ENCODE measurements at places on chromosomes 3 and 15. TPM values are rescaled to one million over a fixed set of nuclear protein-coding genes. Genes with fewer than 3 reads are reported as not detected.
A peak's percentile ranks its signal among the peaks of the same experiment; 100 is the strongest.

The CKMT1B gene
- total RNA-seq = not detected

The MAGEL2 gene
- total RNA-seq = under 0.01 TPM

GRCh38 chr3:24264748-24265158, 229.9 kb downstream of the THRB start:
- DNase-seq = peak; percentile 32

DNA sequence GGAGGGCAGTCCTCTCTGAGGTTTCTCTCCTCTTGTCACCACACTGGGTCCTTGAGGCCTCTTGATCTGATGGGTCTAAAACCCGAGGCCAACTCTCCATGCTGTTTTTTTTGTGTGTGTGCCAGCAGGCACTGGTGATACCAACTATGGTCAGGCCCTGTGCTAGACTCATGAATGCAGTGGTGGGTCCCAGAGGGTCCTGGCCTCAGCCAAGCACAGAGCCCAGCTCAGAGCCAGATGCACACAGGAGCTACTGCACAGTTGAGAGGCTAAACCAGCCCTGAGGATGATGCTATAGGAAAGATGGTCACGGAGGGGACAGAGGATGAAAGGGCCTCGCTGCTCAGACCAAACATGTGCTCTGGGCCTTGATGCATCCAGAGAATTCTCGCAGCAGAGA, 33.5 kb downstream of the RAB6B start:
- DNase-seq = no peak

- no peak for DNase-seq
Measured at GRCh38 chr3:86748015-86748414, 242.9 kb downstream of the VGLL3 start.

- no peak for DNase-seq
Measured at GRCh38 chr3:117433427-117433826, 723.8 kb downstream of the TUSC7 start.

DNA sequence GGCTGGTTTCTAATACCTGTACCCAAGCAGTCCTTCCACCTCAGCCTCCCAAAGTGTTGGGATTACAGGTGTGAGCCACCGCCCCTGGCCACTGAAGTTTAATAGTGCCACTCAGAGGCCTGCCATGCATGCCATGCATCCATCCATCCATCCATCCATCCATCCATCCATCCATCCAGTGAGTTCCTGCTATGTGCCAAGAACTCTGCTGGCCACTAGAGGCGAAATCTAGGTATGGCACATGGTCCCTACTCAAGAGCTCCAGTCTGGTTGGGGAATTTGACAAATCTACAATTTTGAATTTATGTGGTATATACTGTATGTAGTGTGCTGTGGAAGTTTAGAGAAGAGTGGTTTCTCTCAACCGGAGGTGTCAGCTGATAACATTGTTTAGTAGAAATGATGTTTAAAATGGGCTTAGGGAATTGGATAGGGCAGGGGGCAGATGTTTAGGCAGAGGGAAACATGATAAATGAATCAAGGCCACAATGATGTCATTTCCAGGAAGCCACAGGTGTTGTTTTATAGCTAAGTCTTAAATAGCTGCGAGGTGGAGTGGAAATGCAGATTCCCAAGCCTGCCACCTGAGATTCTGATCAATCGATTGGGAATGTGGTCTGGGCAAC, 384.4 kb upstream of the C2CD4B start:
- DNase-seq = peak; percentile 33

DNA sequence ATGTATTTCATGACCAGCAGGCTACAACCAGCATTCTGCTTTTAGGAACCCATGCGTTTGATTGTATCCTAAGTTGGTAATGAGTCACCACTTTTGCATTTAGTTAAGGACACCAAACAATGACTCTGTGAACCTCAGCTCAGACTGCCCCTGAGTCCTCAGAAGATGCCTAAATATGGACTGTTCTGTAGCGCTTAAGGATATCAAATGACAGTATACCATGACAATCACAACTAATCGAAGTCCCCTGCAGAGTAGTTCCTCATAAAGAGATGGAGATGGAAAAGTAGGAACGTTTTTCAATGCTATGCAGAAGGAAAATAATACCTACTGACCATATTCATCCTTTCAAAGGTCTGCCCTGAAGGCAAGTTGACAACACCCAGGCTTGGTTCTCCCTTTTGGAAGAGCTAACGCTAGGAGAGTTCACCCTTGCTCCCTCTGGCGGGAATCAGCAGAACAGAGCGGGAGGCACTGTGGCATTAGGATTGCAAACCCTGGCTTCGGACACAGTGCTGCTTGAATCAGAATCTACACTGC, 508.6 kb downstream of the FHIT start:
- DNase-seq = peak; percentile 47

- peak; percentile 98 for DNase-seq
Measured at GRCh38 chr3:64460877-64461276, 226.9 kb downstream of the ADAMTS9 start.

The KLHL40 gene
- not detected for total RNA-seq

DNA sequence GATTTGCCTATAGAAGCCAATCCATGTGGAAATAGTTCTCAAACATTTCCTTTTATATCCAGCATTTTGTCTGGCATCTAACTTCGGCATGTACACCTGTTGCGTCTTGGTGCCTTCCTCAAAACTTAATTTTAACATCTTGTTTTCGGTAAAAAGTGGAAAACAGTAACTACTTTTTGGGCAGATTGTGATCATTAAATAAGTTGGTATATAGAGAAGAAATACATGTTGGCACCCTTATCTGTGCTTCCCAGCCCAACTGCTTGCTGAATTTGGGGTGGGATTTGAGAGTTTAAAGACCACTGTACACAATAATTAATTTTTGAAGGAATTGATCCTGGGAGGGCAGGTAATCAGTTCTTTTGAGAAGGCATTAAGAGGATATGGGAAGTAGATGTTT, 566.8 kb downstream of the PDCD6IP start:
- DNase-seq = no peak

The LRRC34 gene
- 1.1 TPM for total RNA-seq

- DNase-seq = peak; percentile 88
Measured at GRCh38 chr3:70829092-70829491, 516.7 kb upstream of the MDFIC2 start.

The FBXL2 gene
- 15.6 TPM for total RNA-seq

The GXYLT2 gene
- 11.4 TPM for total RNA-seq

DNA sequence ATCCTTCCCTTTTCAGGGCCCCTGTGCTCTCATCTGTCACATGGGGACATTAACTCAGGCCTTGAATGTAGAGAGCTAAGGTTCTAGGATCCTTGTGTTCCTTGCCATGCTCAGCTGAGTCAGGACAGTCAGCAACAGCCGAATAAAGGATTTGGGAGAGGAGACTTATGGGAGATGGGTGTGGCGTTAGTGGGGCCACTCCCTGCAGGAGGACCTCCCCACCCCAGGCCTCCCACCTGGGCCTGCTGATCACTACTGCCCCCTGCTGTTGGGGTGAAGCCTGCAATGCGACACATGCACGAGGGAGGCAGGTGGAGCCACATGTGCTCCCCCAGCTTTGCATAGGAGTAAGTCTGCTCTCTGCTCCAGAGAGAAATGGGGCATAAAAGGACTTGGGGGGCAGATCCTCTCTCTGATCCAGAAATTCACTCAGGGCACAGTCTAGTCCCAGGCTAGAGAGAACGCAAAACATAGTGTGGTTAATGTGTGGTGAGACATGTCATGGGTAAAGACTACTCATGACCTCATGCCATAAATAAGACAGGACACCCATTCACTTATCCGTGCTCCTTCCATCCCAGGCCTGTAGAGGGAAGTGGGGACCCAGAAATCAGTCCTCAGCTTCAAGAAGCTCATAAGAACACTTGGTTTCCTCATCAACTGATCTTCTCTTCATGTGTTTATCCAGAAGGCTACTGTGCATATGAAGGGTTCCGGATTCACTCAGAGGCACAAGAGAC, 19.4 kb downstream of the RBP1 start:
- DNase-seq = peak; percentile 38

DNA sequence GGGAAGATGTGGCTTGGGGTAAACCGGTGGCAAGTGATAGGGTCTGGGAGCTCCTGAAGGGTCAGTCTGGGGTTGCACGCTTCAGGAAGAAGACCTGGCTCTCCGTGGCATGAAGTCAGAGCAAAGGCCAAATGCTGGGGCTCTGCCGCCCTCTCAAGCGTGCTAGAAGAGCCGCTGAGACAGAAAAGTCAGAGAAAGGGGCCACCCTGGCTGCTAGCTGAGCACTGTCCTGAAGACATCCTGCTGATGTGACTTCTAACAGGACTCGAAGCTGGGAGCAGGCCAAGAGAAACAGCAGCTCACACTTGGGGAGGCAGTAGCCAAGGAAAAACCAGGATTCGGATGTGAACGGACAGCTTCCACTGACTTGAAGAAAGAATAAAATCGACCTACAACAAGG, 270.4 kb downstream of the OCA2 start:
- DNase-seq = no peak

GRCh38 chr3:189863031-189863430, 231.8 kb downstream of the TP63 start:
- no peak for DNase-seq

The RTF1 gene
- total RNA-seq = 15.1 TPM

The GOLGA8S gene
- under 0.01 TPM for total RNA-seq

GRCh38 chr15:71678605-71679004, 131.7 kb upstream of the NR2E3 start:
- DNase-seq = no peak

DNA sequence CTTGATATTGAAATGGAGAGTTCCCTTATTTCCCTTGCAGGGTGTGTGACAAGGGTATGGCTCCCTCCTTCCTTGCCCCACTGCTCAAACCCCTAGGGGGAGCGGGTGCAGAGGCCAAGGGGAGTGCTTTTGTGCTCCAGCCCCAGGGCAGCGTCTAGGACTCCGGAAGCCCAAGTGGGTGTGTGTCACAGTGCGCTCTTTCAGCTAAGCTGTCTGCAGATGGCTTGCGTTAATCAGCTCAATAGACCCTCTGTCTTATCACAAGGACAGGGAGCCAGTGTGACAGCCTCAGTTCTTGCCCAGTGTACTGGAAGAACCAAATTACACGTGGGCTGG, 523.6 kb upstream of the LMCD1 start:
- DNase-seq = no peak

The FBLN2 gene
- 10.8 TPM for total RNA-seq

The CACNA1D gene
- total RNA-seq = under 0.01 TPM

The ZDHHC23 gene
- 0.90 TPM for total RNA-seq

- DNase-seq = no peak
Measured at GRCh38 chr3:183178833-183179549, 16.5 kb upstream of the LAMP3 start.

DNA sequence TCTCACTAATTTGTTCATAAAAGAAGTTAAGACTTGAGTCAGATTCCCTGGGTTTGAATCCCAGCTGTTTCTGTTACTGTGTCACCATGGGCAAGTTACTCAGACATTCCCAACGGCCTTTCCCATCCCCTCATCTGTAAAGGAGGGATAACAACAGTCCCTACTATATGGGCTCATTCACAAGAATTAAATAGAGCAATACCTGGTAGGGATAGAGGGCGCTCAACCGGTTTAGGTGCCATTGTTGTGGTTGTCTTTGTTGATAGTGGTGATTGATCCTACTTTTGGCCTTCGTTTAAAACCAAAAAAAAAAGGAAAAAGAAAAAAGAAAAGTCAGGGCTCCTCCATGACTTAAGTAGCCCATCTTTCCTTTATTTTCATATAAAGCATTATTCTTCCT, 563.1 kb downstream of the GRM7 start:
- no peak for DNase-seq

- DNase-seq = no peak
Measured at GRCh38 chr15:87633525-87633924, 623.0 kb downstream of the NTRK3 start.

The KNG1 gene
- total RNA-seq = not detected

The STAG1 gene
- total RNA-seq = 32.3 TPM

All from IMR-90 (cell line).